ENCODE measurements at places on chromosomes 16 and 17.

GRCh38 chr17:18144855-18145254, 36.3 kb downstream of the MYO15A start:
- DNase-seq, result no peak

DNA sequence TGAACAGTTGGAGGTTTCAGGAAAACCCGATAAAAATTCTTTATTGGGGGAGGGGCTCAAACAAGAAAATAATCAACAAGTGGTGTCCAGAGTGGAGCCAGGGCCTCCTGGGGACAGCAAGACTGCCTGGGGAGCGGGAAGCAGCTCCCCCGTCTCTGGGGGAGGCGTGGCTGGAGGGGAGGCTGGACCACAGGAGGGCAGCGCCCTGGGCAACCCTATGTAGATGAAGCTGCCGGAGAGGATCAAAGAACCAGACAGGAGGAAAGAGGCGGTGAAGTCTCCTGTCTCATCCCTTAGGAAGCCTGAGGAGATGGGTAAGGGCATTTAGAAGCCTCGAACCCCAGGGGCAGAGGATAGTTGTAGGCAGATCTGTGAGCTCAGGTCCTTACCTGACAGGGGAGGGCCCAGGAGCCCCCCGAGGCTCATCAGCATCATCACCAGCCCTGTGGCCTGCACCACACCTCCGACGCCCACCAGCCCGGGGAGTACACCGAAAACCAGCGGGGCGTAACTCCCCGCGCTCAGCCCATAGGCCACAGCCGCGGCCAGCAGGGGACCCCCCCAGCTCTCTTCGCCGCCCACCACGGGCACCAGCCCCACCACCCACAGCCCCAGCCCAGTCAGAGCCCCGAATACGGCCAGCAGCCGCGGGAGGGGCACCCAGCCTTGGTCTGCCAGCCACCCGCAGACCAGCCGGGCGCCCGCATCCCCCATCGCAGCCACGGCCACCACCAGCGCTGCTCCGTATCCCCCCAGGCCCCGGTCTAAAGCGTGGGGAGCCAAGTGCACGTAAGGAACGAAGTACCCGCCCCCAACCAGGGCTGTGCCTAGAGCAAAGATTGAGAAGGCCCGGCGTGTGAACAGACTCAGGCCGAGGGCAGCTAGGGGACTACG, 2.0 kb downstream of the SLC16A11 start:
- no peak for DNase-seq

DNA sequence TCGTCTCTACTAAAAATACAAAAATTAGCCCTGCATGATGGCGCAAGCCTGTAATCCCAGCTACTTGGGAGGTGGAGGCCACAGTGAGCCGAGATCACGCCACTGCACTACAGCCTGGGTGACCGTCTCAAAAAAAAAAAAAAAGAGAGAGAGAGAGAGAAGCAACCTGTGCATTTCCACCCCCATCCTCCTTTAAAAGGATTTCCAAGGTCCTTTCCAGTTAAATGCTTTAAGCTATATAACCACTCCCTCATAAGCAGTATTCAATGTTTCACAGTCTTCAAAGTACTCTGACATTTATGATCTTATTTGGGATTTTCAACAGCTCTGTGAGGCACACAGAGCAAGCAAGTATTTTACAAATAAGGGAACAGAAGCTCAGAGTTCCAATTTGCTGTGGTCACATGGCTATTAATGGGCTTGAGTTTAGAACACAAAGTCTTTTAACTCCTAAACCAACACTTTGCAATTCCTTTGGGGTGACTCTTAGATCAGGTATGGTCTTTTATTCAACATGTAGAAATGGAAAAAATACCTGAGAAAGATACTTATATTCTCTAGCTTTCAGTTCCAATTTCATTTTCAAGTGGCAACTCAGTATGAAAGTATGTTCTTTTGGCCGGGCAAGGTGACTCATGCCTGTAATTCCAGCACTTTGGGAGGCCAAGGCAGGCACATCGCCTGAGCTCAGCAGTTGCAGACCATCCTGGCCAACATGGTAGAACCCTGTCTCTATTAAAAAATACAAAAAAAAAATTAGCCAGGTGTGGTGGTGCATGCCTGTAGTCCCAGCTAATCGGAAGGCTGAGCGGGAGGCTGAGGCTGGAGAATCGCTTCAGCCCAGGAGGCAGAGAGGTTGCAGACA, 31.3 kb downstream of the SPOP start:
- DNase-seq, result no peak

DNA sequence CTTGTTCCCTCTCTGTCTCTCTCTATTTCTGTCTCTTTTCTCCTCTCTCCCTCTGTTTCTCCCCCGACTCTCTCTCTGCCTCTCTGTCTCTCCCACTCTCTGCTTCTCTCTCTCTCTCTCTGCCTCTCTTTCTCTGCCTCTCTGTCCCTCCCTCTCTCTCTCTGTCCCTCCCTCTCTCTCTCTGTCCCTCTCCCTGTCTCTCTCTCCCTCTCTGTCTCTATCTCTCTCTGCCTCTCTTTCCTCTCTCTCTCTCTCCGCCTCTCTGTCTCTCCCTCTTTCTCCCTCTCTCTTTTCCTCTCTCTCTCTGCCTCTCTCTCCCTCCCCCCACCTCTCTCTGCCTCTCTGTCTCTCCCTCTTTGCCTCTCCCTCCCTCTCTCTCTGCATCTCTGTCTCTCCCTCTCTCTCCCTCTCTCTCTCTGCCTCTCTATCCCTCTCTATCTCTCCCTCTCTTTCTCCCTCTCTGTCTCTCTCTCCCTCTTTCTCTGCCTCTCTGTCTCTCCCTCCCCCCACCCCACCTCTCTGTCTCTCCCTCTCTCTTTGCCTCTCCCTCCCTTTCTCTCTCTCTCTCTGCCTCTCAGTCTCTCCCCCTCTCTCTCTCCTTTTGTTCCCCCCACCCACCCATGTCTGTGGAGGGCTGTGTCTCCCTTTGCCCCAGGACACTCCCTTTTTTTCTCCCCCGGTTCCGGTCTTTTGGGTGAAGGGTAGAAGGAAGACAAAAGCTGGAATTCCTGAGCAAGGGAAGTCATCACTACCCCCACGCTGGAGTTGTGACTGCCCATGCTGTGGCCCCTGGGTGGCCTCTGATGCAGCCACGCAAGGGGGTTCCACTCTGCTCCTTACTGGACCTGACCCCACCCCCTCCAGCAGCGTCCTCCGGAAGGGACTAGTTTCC, 27.1 kb upstream of the MGAT5B start:
- no peak for DNase-seq

- no peak for DNase-seq
Observed at GRCh38 chr17:19759568-19760549, 11.8 kb upstream of the ALDH3A1 start.

DNA sequence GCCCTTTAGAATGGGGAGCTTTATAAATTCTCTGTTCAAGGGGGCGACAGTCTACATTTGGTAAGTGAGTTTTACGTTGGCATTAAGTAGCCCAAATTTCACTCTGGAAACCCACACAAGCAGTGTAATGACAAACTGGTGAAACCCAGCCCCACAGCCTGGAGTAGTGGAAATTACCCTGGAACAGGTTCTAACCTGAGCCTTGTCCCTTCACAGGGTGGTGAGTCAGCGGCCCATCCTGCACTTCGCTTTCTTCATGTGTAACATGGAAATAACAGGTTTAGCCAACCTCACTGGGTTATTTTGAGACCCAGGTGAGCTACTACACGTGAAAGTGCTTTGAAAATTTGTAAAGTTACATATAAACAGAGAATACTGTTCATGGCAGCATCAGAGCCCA, 3.5 kb upstream of the TLCD3A start:
- DNase-seq, result no peak

- DNase-seq, result peak; percentile 52
Observed at GRCh38 chr17:76124582-76125390, 16.3 kb downstream of the FOXJ1 start.

DNA sequence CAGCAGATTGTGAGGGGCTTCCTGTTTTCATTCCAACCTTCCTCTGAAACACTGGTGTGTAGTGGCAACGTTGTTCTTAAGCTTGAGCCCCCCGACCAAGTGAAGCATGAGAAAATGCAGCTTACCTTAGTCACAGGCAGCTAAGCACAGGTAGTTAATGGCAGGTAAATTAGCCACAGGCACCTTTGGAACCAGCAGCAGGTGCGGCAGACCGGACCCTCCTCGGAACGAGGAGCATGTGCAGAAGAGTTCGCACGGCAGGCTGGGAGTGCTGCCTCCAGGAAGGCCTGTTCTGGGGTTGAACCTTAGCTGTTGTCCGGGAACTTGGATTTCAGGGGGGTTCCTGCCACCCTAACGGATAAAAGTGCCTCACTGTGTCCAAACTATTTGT, 7.2 kb upstream of the IRF8 start:
- no peak for DNase-seq

DNA sequence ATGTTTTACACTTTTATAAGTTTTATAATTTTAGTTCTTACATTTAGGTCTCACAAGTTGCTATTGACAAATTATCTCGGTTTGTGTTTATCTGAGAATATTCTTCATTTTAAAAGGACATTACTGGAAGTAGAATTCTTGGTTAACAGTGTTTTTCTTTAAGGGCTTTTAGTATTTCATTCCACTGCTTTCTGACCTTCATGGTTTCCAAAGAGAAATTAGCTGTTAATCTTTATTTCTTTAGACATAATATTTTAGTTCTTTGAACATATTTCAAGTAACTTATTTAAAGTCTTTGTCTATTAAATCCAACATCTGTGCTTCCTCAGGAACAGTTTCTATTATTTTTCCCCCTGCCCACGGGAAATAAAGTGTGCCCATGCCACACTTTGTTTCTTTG, 240.1 kb upstream of the AXIN2 start:
- no peak for DNase-seq

GRCh38 chr17:2042933-2043332, 1.1 kb downstream of the OVCA2 start:
- DNase-seq, result peak; percentile 41

- no peak for DNase-seq
Observed at GRCh38 chr16:79302731-79303130, 297.8 kb downstream of the MAF start.

GRCh38 chr17:55577687-55578086, 66.4 kb upstream of the SMIM36 start:
- no peak for DNase-seq

- peak; percentile 9 for DNase-seq
Observed at GRCh38 chr16:65975049-65975708, 391.3 kb upstream of the CDH5 start.

- DNase-seq, result no peak
Observed at GRCh38 chr16:23121024-23121423, 28.2 kb downstream of the USP31 start.

- peak; percentile 65 for DNase-seq
Observed at GRCh38 chr17:57444682-57445450, 188.5 kb downstream of the MSI2 start.

- DNase-seq, result no peak
Observed at GRCh38 chr17:5763595-5764306, 179.4 kb upstream of the NLRP1 start.

DNA sequence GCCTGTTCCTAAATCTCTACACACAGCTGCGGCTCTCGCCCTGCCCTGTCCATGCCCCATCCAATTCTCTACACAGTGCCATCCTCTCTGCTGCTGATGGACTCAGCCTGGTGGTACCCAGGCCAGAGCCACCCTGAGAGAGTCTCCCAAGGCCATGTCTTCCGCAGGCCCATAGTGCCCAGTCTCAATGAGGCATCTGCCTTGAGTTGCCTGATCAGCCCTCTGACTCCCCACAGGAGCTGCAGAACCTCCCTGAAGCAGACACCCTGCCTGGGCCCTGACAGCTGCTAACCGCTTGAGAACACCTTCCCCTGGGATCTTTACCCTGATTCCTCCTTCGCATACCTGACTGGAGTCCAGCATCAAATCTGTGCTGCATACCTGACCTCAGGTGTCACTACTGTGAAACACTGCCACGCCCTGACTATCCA, 13.3 kb downstream of the TSPOAP1 start:
- no peak for DNase-seq

DNA sequence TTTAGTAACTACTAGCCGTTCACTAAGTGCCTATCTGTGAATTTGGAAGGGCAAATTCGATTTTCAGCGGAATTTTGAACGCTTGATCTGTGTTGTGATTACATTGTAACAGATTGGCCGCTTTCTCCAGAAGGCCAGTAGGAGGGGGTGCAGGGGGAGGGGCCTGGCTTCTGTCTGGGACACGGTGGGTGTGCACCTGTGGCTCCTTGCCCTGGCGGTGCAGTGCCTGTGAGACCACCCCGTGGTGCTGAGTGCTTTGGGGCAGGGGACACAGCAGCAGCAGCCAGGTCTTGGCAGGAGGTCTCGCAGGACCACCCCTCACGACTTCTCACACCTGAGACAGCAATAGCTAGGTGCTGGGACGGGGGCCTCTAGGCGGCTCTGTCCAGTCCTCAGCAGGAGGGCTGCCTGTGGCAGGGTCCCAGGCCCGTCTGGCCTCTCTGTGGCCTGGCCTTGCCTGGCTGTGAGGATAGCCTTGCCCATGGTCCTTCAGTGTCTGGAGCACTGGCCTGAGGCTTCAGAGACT, 1.8 kb downstream of the UBE2I start:
- DNase-seq, result peak; percentile 38

DNA sequence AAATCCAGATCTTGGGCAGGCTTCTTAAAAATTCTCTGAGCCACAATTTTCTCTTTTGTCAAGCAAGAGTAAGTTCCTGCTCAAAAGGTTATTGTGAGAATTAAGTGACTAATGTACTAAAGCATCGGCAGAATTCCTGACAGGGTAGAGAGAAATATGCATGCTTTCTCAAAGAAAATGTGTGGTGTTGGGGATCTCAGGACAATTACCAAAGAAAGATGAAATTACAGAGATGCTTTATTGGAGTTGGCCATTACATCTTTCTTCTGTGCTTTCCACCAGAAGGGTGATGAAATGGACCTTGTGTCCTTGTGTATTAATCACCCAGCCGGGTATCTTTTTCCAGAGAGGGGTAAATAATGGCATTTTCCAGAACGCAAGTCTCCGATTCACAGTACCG, 1.7 kb upstream of the USP43 start:
- no peak for DNase-seq

DNA sequence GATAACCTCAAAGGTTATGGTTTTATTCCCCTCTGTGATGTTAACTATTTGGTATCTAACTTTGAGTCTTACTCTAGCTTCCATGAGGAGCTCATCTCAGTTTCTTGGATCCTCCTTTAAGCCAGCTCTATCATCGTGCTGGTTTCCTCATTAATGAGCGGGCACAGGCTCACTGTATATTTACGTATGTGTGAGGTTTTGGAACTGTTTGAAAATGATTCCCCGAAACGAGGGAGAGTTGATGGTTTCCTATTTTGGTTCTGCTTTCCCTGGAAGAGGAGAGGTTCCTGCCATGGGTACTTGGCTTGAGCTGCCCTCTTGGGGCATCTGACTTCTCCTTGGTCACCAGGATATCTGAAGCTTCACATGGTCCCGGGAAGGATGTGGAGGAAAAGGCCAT, 32.7 kb upstream of the PIK3R6 start:
- DNase-seq, result peak; percentile 37

- DNase-seq, result peak; percentile 63
Observed at GRCh38 chr17:63442549-63443035, 3.5 kb downstream of the CYB561 start.

All from hematopoietic multipotent progenitor cell treated with erythropoietin and hydrocortisone succinate and interleukin-3 and kit ligand, for 6 days (in vitro differentiated cells).